Type B pancreatic cell (in vitro differentiated cells): ENCODE measurements at places on chromosomes 2 and 18.
A peak's percentile ranks its signal among the peaks of the same experiment; 100 is the strongest.

GRCh38 chr2:32363597-32363996 lies 6.8 kb downstream of the BIRC6 start:
- no peaks in the 10 kb centered on the region for H3K27me3 ChIP-seq
- H3K4me3 ChIP-seq = no peak overlapping the region
- H3K4me1 ChIP-seq = peaks cover 27% of the 10 kb centered on the region
- no peak overlapping the region for H3K27ac ChIP-seq
- peaks cover 10% of the 10 kb centered on the region for H3K36me3 ChIP-seq
- DNase-seq = no peak

DNA sequence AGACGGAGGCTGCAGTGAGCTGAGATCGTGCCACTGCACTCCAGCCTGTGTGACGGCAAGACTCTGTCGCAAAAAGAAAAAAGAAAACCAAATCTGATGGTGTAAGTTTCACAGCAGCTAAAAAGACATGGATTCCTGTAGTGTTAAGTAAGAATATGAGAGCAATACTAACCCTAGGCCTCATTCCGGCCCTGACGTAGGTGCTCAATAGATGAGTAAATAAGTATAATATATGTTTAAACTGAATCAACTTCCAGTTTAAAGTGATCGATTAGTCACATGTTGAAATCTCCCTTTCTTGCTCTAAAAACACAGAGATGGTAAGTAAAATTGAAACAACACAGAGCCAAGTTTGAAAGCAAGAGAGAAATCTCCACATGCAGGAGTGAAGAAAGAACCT lies 8.0 kb downstream of the ME2 start:
- no peaks in the 10 kb centered on the region for H3K27me3 ChIP-seq
- no peak for DNase-seq
- no peak overlapping the region for H3K4me3 ChIP-seq

GRCh38 chr2:144835634-144836350 lies 315.9 kb upstream of the ZEB2 start:
- peaks cover 6% of the 10 kb centered on the region for H3K27me3 ChIP-seq
- H3K27ac ChIP-seq = no peak overlapping the region
- H3K36me3 ChIP-seq = no peaks in the 10 kb centered on the region
- H3K4me1 ChIP-seq = peaks cover 9% of the 10 kb centered on the region

DNA sequence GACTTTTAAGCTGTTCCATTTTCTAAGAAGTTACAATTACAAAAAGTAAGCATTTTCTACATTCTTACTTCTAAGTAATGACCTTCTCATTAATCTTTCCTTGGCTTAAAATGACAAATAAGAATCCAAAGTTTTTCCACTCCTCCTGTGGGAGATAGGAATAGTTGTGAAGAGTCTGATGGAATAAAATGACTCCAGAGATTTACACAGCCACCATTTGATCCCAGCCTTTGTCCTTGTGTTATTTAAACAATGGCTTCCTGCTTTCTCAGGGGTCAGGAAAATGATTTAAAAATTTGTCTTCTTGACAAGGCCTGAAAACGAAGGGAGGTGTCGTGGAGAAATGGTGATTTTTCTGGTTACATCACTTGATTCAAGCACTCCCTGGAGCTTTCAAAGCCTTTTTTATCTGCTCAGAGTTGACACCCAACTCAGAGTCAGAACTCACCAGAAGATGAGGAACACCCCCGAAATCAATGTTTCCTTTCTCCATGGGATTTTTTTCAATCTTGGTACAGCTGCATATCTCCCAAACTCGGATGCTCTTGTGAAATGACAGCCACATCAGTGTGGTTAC lies 106.5 kb downstream of the GALNT3 start:
- H3K36me3 ChIP-seq = peaks cover 4% of the 10 kb centered on the region
- no peaks in the 10 kb centered on the region for H3K27me3 ChIP-seq
- DNase-seq = no peak
- peaks cover 21% of the 10 kb centered on the region for H3K4me1 ChIP-seq
- peak overlapping the region; percentile 38 for H3K27ac ChIP-seq

DNA sequence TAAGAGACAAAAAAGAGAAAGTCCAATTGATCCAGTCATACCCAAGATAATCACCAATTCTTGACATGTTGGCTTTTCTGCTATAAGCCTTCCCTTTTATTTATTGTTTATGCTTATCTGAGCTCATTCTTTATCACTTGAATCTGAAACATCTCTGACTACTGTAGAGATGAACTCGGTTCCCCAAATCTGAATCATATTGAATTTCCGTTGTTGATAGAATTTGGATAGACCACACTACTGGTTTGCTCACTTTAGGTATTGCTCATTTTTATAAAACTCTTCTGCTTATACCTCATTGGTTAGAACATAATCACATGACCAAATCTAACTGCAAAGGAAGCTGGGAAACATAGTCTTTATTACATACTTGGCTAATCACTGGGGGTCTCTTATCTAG lies 236.9 kb downstream of the TRIB2 start:
- no peak overlapping the region for H3K27ac ChIP-seq
- no peaks in the 10 kb centered on the region for H3K36me3 ChIP-seq
- DNase-seq = no peak
- H3K27me3 ChIP-seq = no peaks in the 10 kb centered on the region
- peaks cover 16% of the 10 kb centered on the region for H3K4me1 ChIP-seq

DNA sequence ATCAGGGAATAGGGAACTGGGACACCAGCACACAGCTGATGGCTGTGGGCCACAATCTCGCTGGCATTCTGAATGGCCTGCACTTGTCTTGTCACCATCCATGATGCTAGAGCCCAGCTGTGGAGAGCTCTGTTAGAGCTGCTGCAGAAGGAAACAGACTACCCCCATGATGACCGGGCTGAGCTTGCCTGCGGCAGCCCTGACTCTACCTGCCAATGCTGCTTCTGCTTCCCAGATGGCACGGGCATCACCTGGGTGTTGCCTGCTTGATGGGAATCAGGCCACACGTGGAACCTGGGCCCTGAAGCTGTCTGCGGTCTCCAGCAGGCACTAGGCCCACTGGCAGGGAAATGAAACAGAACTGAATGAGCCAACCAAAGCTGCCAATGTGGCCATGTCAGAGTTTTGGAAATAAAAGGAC lies 11.2 kb upstream of the DAW1 start:
- no peaks in the 10 kb centered on the region for H3K4me1 ChIP-seq
- no peaks in the 10 kb centered on the region for H3K36me3 ChIP-seq
- DNase-seq = no peak
- no peak overlapping the region for H3K4me3 ChIP-seq

GRCh38 chr18:9126337-9126736 lies 10.2 kb upstream of the ANKRD12 start:
- no peak overlapping the region for H3K27ac ChIP-seq
- H3K27me3 ChIP-seq = no peaks in the 10 kb centered on the region
- H3K36me3 ChIP-seq = peaks cover 38% of the 10 kb centered on the region
- H3K4me1 ChIP-seq = no peaks in the 10 kb centered on the region

GRCh38 chr2:74602586-74603281 lies 45.4 kb downstream of the M1AP start:
- peaks cover 38% of the 10 kb centered on the region for H3K27me3 ChIP-seq
- no peak overlapping the region for H3K27ac ChIP-seq
- DNase-seq = no peak

GRCh38 chr2:120547662-120548061 lies 188.0 kb upstream of the GLI2 start:
- no peak for DNase-seq
- peaks cover 25% of the 10 kb centered on the region for H3K4me1 ChIP-seq
- peaks cover 15% of the 10 kb centered on the region for H3K27me3 ChIP-seq
- no peak overlapping the region for H3K4me3 ChIP-seq

GRCh38 chr2:175463589-175464310 lies 282.2 kb upstream of the ATP5MC3 start:
- DNase-seq = no peak
- no peaks in the 10 kb centered on the region for H3K36me3 ChIP-seq

- H3K36me3 ChIP-seq = no peaks in the 10 kb centered on the region
- DNase-seq = no peak
- H3K27me3 ChIP-seq = peaks cover 3% of the 10 kb centered on the region
These were observed 49.2 kb downstream of the PKDCC start for GRCh38 chr2:42096869-42097591.

DNA sequence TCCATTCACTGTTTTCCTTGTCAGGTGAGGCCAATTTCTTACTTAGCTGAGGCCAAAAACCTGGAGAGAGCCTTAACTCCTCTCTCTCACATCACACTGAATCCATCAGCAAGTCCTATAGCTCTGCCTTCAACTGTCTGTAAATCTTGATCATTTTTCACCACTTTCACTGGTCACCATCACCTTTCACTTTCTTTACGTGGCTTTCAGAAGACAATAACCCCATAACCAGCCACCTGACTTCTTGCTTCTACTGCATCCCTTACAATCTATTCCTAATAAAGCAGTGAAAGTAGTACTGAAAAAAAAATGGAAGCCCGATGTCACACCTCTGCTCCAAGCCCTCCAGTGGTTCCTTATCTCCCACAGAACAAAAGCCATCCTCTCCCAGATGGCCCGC lies 7.7 kb downstream of the LOXL3 start:
- H3K36me3 ChIP-seq = no peaks in the 10 kb centered on the region
- H3K4me3 ChIP-seq = no peak overlapping the region
- H3K27me3 ChIP-seq = peaks cover 11% of the 10 kb centered on the region
- DNase-seq = no peak
- peaks cover 12% of the 10 kb centered on the region for H3K4me1 ChIP-seq

GRCh38 chr18:48997985-48998831 lies 47.4 kb upstream of the SMAD7 start:
- H3K27me3 ChIP-seq = peaks cover under 1% of the 10 kb centered on the region
- peaks cover 32% of the 10 kb centered on the region for H3K4me1 ChIP-seq
- peak overlapping the region; percentile 96 for H3K27ac ChIP-seq
- peak overlapping the region; percentile 65 for H3K4me3 ChIP-seq

DNA sequence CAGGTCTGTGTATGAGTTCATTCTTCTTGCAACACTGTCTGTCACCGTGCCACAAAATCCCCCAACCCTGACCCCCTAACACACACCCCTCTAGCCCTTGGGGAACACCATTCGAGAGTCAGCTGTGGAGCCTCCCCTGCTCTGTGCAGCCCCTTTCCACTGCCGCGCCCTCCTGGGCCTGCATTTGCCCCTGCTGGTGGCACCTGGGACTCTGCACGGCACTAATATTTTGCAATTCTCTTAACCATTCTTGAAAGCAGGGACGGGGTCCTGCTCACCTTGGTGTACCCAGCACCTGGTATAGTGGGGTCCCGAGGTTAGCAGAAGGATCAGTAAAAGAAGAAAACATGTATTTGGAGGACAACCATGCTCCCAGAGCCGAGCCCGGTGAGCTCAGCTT lies 124.0 kb downstream of the HDAC4 start:
- H3K27ac ChIP-seq = no peak overlapping the region
- peak; percentile 66 for DNase-seq
- no peaks in the 10 kb centered on the region for H3K36me3 ChIP-seq
- no peaks in the 10 kb centered on the region for H3K27me3 ChIP-seq
- peaks cover 45% of the 10 kb centered on the region for H3K4me1 ChIP-seq

GRCh38 chr2:25654801-25655200 lies 18.6 kb downstream of the DTNB start:
- no peak overlapping the region for H3K4me3 ChIP-seq
- H3K27me3 ChIP-seq = no peaks in the 10 kb centered on the region
- DNase-seq = no peak
- H3K4me1 ChIP-seq = peaks cover 6% of the 10 kb centered on the region
- no peak overlapping the region for H3K27ac ChIP-seq

DNA sequence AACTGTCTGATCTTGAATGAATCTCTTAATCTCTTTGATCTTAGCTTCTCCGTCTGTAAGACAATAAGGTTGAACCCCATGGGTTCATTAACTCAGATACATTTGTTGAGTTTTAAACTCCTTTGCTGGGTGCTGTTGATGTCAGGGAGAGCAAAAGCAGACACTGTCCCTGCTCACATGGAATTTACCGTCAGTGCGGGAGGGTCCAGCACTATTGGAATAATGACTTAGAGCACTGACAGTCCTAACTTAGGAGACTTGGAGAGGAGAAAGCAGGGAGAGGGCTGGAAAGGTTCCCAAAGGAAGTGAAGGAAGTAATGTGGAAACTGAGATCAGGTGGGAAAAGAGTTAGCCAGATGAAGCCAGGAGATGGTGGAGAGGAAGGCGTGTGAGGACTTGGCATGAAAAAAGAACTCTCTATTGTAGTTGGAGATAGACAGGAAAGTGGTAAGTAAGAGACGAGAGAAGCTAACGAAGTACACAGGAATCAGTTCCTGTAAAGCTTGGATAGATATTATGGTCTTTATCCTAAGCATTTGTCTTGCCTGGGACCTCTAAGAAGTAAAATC lies 141.4 kb upstream of the SERTAD2 start:
- no peak overlapping the region for H3K27ac ChIP-seq
- no peak overlapping the region for H3K4me3 ChIP-seq
- no peaks in the 10 kb centered on the region for H3K36me3 ChIP-seq
- H3K27me3 ChIP-seq = no peaks in the 10 kb centered on the region

DNA sequence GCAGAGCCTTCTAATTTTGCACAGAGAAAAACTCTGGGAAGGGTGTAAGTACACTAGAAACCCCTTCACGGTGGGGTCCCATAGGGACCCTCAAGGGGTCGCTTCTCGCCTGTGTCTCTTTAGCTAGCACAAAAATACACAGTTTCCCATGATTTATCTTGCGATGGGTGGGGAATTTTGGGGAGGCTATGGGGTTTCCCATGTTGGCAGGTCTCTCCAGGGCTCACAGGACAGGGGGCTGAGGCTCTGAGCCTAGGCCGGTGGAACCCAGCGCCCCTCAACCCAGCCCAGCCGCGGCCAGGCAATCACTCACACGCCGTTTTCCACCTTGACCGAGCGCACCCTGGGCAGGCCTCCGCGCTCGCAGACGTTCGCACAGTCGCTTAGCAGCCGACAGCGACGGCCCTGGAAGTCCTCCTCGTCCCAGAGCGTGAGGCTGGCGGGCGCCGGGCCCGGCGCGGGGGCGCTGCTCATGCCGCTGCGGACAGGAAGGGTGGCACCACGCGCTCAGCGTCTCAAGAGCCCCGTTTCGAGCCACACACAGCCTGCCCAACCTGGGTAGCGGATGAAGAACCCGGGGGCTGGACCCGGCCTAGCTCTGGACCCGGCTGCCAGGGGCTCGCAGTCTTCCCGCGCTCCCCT lies 398 bp downstream of the CRYBA2 start:
- H3K4me1 ChIP-seq = no peaks in the 10 kb centered on the region
- no peak overlapping the region for H3K4me3 ChIP-seq
- peaks cover 91% of the 10 kb centered on the region for H3K27me3 ChIP-seq
- DNase-seq = no peak
- H3K36me3 ChIP-seq = no peaks in the 10 kb centered on the region

GRCh38 chr2:138235041-138235440 lies 266.5 kb upstream of the SPOPL start:
- no peak for DNase-seq
- H3K36me3 ChIP-seq = no peaks in the 10 kb centered on the region
- peaks cover 13% of the 10 kb centered on the region for H3K4me1 ChIP-seq

DNA sequence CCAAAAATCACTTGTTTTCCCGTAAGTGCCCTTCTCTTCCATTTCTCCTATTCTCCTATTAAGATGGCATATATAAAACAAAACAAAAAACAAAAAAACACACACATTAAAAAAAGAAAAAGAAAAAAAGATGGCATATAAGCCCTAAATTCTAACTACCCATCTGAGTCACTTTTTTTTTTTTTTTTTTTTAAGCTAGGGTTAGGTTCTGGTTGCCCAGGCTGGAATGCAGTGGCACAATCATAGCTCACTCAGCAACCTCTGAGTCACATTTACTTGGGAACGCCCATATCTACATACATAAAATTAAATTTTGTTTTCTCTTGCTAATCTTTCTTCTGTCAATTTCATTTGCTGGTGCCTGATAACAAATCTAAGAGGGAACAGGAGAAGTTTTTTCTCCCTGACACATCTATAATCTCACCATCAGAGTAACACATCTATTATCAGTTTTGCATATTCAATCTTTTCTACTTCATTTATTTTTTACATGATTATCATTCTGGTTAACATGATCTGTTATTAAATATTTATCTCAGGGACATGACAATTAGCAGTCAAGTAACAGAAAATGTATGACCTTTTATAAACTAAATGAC lies 52.1 kb downstream of the EEF1B2 start:
- H3K4me1 ChIP-seq = peaks cover 15% of the 10 kb centered on the region
- peak overlapping the region; percentile 8 for H3K27ac ChIP-seq
- no peak overlapping the region for H3K4me3 ChIP-seq
- DNase-seq = no peak
- H3K36me3 ChIP-seq = no peaks in the 10 kb centered on the region
